ENCODE measurements at places on chromosomes 11 and 22. TPM values are rescaled to one million over a fixed set of nuclear protein-coding genes. Genes with fewer than 3 reads are reported as not detected.

UPK3A gene
- not detected for total RNA-seq

RFPL1 gene
- not detected for total RNA-seq

OR4B1 gene
- not detected for total RNA-seq

ANGPTL5 gene
- total RNA-seq, result not detected

SLC15A3 gene
- total RNA-seq, result 1.2 TPM
